Dermis microvascular lymphatic vessel endothelial cell (primary cell): ENCODE measurements at places on chromosomes 11 and 22.

- no peak for DNase-seq
Measured at GRCh38 chr22:44293876-44294275, 18.9 kb downstream of the SHISAL1 start.

DNA sequence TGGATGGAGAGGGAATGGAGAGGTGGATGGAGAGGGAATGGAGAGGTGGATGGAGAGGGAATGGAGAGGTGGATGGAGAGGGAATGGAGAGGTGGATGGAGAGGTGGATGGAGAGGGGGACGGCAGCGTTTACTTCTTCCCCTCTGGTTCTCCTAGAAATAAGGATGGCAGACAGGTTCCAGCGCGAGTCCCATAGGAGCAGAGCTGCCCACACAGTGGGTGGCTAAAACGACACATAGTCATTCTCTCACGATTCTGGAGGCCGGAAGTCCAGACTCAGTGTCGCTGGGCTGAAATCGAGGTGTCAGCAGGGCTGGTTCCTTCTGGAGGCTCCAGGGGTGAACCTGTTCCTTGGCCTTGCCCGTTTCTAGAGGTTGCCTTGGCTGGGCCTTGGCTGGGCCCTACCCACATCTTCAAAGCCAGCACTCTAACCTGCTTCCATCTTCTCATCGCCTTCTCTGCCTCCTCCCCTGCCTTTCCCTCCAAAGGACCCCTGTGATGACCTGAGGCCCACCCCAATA is 12.7 kb upstream of the CTSD start:
- DNase-seq = no peak

GRCh38 chr11:10606536-10607208 is 38.2 kb upstream of the LYVE1 start:
- peak; percentile 91 for DNase-seq

GRCh38 chr11:111135778-111136570 is 109.6 kb upstream of the POU2AF2 start:
- DNase-seq = no peak

DNA sequence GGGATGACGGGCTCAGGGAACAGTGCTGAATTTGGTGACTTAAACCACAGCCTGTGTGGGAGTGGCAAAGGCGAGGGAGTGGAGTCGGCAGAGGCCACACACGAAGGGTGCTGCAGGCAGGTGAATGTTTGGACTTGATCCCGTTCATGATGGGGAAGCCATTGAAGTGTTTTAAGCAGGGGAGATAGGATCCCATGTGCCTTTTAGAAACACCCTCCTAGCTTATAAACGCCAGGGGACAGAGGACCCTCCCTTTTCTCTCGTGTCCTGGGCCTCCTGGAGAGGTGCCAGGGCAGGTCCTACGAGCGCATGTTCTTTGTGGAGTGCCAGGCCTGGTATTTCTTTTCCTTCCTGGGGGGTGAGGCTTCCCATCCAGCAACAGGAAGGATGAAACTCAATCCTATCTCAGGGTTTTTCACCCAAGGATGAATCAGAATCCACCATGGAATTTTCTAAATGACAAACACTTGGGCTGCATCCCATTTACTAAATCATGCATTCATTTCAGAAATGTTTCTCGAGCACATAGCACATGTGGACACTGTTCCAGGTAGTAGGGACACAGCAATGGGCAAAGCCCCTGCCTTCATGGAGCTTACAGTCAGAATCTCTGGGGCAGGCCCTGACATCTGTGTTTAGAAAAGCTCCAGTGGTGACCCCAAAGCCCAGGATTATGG is 59.6 kb downstream of the CHRDL2 start:
- DNase-seq = no peak
